ENCODE measurements at places on chromosomes 3 and 15.

DNA sequence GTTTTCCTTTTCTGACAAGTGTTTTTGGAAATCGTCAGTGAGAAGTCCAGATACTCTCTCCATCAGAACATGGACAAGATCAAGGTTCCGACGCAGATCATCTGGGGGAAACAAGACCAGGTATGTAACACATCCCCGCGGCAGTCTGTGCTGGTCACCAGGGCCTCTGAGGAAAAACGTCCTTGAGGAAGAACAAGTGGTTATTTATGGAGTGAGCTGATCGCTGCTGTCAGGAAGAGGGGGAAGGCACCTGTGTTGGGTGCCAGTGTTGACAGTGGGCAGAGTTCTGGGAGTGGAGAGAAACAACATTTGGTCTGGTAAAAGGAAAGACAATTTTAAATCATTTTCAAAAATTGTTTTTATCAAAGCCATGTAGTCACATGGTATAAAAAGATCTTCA lies 20.7 kb upstream of the RPP14 start:
- DNase-seq, result no peak

DNA sequence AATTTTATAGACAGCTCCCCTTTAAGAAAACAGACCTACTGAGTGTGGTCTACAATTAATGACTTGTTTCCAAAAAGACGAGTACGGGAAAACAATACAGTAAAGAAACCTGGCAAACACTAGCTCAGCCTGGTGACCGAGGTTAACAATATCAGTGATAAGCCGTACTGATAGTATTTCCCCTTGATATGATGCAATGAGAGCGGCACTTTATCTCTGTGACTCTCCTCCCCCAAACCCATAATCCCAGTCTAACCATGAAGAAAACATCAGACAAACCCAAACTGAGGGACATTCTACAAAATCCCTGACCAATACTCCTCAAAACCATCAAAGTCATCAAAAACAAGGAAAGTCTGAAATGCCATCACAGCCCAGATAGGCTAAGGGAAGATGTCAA lies 8.2 kb downstream of the DENND4A start:
- no peak for DNase-seq

- no peak for DNase-seq
These were observed 49.7 kb downstream of the LRRN1 start for GRCh38 chr3:3848923-3849275.

GRCh38 chr15:95249524-95249923 lies 1018.2 kb downstream of the MCTP2 start:
- no peak for DNase-seq

DNA sequence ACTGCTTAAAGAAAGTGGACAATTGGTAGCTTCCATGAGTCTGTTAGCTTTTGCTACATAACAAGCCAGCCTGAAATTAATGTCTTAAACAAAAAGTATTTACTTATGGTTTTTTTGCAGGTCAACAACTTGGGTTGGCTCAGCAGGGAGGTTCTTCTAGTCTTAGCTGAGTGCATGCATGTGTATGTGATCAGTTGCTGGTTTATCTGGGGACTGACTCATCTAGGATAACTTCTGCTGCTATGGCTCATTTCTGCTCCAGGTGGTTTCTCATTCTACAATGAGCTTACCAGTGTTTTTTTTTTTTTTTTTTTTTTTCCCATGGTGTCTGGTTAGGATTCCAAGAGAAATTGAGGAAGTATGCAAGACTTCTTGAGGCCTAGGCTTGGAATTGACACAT lies 244.7 kb downstream of the NSUN3 start:
- no peak for DNase-seq

DNA sequence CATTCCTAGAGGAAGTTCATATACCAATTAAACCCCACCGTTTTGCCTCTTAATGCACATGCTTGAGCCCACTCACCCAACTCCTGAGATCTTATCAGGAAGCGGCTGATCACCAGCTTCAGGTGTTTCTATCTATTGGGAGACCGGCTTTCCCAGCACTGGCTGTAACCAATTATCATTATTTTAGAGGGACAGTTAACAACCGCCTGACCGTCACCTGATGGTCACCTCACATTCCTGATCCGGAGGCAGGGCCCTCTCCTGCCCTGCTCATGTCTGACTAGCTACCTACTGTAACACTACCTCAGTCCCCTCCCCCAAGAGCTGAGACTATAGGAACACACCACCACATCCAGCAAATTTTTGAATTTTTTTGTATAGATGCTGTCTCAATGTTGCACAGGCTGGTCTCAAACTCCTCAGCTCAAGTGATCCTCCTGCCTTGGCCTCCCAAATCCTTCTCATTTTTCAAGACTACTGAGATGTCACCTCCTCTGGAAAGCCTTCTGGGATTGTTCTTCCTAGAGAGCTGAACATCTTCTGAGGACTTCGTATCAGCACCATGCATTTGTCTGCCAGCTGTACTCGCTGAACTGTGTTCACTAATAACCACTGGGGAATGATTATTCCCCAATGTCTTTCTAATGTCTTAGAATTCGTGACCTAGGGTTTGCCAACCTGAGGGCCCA lies 84.8 kb downstream of the LSM3 start:
- DNase-seq, result no peak

DNA sequence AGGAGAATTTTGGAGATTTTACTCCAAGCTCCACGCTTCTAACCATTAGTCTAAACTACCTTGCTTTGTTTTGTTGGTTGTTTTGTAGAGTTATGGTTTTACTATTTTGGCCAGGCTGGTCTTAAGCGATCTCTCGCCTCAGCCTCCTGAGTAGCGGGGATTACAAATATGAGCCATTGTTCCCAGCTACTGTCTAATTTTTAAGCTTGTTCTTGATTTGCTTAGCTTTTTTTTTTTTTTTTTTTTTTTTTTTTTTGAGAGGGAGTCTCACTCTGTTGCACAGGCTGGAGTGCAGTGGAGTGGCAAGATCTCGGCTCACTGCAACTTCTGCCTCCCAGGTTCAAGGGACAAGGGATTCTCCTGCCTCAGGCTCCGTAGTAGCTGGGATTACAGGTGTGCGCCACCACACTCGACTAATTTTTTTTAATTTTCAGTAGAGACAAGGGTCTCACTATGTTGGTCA lies 28.5 kb downstream of the EFCAB12 start:
- DNase-seq, result no peak

GRCh38 chr15:87686841-87687522 lies 569.6 kb downstream of the NTRK3 start:
- DNase-seq, result no peak

- DNase-seq, result no peak
These were observed 131.1 kb downstream of the PYDC2 start for GRCh38 chr3:191592105-191592504.

DNA sequence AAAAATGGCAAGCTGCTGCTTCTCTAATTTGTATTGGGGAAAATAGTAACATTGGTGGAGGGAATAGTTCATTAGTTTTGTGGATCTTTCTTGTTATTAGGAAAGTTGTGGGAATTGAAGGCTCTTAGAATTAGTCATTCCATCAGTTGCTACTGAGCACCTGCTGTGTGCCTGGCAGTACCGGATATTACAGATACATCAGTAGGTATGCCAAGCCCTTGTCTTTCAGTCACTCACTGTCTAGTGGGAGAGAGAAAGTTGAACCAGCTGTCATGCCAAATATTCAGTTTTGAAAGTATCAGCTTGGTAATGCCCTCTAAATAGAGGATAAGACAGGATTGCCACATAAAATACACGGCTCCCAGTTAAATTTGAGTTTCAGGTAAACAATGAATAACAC lies 32.5 kb downstream of the IGSF10 start:
- DNase-seq, result no peak

DNA sequence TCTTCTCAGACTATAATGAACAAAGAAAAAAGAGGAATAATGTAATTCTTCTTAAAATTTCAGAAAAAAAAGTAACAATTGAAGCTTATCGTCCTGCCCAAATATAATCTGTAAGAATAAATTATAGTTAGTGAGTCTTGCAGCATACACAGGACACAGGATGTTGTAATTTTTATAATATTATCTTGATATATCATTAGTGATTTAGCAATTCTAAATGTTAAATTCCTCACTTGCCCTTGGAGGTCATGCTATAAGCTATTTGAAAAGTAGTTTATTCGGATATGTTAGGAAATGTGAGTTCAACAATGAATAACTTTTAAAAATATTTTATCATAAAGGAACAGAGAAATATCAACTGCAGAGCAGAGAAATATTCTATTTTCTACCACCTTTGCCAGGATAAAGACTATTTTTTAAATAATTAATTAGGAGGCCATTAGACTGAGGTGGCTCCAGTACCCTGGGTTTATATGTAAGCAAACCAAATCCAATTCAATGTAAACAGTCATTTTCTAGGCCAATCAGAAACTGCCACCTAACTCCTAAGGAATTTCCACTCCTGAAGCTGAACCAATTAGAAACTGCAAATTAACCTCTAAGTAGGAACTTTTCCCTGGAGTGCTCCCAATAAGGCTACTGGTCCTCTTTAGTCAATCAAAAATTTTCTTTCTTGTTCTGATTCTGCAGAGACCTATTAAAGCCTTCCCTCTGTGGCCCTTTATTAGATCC lies 1109.3 kb downstream of the ROBO2 start:
- DNase-seq, result no peak

DNA sequence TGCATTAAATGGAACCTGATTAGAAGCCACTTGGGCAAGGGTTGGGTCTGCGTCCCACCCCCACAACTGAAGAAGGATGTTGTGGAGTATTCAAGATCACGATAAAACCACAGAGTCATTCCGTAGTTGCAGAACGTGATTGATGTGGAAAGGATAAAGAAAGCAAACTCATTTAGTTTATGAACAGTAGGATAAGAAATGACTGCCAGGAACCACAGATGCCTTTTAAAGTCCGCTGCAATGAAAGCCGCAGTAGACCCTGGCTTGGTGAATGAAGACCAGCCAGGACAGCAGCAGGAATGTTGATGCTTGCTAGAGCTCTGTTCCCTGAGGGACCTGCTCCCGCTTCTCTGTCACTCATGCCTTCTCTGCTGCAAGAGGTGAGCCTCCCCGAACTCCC lies 111.5 kb downstream of the GABRG3 start:
- no peak for DNase-seq

- no peak for DNase-seq
These were observed 12.4 kb downstream of the TPM1 start for GRCh38 chr15:63054985-63055384.

DNA sequence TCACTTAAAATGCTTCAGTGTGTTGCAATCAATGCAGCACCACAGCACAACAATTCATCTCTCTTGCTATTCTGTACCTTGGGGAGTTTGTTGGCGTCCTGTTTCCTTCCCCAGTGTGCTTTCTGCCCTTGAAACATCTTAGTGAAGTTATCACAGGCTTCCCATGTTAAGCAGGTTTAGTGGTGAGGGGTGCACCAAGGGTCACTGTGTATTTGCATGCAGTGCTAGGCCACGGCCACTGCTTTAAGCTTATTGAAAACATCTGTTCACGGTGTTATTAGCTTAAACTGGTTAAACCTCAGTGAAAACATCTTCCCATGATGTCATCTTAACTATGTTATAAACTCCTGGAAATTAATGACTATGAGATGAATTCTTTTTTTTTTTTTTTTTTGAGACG lies 217.3 kb upstream of the GOLIM4 start:
- no peak for DNase-seq

GRCh38 chr3:13249664-13250390 lies 170.3 kb downstream of the NUP210 start:
- no peak for DNase-seq

GRCh38 chr3:36843065-36844051 lies 79.0 kb upstream of the DCLK3 start:
- peak; percentile 4 for DNase-seq

- DNase-seq, result no peak
These were observed 27.6 kb downstream of the SLC4A7 start for GRCh38 chr3:27456554-27456953.

DNA sequence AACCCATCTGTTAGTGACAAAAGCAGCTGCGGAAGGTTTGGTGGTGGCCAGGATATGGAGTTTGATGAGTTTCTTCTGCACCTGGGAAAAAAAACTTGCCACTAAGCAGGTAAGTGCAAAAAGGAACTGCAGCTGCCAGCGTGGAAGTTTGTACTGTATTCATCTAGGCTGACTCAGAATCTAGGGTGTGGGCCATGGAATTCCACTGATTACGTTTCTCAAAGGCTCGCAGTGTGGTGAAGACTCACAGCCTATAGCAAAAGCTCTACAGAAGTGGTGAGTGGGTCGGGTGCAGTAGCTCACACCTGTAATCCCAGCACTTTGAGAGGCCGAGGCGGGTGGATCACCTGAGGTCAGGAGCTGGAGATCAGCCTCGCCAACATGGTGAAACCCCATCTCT lies 334.6 kb upstream of the GRM7 start:
- no peak for DNase-seq

GRCh38 chr3:101131767-101132166 lies 138.5 kb upstream of the ABI3BP start:
- DNase-seq, result no peak

GRCh38 chr3:193564012-193564411 lies 9.3 kb upstream of the ATP13A4 start:
- DNase-seq, result no peak

GRCh38 chr3:184259396-184259877 lies 1.9 kb downstream of the CAMK2N2 start:
- no peak for DNase-seq

GRCh38 chr3:2106438-2106837 lies 7.8 kb downstream of the CNTN4 start:
- DNase-seq, result no peak

DNA sequence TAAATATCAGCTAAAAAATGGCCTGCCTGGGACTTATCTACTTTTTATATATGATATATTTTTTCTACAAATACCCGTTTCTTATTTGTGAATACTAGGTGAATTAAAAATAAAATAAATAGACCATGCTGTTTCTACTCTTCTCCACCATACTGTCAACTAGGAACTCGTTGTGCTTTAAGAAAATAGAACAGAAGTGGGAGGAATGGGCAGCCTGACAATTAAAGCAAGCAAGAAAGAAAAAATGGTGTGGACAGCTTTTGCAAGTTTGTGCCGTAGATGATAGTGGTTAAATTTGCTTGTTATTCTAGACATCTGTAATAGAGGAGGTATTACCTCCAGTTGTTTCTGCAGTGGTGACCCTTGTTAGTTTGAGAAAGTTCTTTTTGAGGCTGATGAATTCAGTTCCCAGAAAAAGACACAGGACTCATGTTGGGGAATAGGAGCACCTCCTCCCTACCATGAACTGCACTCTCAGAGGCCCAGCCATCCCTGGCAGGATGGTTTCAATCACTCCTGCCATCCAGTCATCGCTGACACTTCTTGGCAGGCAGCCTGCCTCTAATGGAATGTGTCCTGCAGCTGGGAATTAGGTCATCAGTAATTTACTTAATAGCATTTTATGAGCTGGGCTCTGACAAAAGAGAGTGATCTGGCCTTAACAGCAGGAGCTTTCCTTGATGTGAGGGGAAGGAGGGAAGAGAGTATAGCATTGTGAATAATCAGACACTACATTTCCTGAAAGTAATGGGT lies 105.0 kb upstream of the GAP43 start:
- no peak for DNase-seq

DNA sequence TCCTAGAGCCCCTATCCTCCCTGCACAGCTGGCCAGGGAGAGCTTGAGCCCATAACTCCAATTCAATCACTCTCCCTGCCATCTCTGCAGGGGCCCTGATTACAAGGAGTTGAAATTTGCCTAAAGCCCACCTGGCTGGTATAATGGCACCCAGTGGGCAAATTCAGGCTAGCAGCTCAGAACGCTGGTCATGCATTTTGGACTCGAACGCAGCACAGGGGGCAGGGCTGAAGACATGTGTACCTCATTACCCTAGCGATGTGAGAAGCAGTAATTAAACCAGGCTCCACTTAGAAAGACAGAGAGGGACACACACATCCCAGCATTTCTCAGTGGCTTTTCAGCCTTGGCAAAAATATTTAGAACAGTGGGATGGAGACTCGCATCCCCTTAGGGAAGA lies 3.2 kb downstream of the INSYN1 start:
- DNase-seq, result no peak
